ENCODE measurements at places on chromosomes 1 and 21.

DNA sequence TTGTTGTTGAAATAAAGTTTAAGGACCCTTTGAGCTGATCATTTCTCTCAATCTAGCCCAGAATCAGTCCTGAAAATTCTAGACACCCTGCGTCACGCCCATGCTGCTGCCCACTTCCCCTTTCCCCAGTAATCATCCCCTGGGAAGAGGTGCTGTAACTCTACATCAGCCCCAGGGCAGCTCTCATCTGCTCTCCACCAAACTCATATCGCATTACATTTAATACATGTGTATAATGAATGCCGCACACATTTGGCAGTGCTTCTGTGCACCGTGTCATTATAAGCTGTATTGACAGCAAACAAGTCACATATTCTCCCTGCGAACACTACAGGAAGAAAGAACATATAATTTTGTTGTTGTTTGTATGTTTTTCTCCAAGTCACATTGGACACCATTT is 539.7 kb upstream of the DAB1 start:
- DNase-seq = no peak

DNA sequence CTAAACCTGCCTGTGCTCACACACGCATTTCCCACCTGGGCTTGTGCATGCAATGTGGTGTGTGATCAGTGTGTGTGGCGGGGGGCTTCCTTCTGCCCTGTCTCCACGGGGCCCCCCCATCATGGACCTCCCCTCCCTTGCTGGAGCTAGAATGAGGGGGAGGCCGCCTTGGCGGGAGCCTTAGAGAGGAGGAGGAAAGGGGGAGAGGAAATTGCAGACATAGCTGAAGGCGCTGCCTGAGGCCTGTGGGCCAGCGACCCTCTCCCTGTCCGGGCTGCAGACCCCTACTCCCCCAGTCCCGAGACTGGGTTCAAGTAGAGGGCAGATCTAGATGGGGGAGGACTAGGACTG is 883 bp upstream of the EVA1B start:
- no peak for DNase-seq

DNA sequence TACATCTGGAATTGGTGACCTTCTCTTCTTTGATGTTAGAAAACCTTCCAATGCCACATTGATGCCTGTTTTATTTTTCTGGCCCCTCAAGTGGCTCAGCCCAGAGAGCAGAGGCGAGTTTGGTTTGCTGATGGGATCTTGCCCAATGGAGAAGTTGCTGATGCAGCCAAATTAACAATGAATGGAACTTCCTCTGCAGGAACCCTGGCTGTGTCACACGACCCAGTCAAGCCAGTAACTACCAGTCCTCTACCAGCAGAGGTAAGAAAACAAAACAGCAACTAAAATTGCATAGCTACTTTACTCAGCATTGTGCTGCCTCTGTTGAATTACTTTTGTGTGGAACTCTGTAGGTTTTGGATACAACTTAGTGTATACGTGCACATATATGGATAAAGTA is 97.6 kb downstream of the CC2D1B start:
- DNase-seq = no peak

- peak; percentile 55 for DNase-seq
Observed at GRCh38 chr1:233295237-233295974, at the start of gene PCNX2. TSS of gene PCNX2 (minus strand) at chr1:233295725. CDS start at chr1:233295478, 247 bp downstream.

DNA sequence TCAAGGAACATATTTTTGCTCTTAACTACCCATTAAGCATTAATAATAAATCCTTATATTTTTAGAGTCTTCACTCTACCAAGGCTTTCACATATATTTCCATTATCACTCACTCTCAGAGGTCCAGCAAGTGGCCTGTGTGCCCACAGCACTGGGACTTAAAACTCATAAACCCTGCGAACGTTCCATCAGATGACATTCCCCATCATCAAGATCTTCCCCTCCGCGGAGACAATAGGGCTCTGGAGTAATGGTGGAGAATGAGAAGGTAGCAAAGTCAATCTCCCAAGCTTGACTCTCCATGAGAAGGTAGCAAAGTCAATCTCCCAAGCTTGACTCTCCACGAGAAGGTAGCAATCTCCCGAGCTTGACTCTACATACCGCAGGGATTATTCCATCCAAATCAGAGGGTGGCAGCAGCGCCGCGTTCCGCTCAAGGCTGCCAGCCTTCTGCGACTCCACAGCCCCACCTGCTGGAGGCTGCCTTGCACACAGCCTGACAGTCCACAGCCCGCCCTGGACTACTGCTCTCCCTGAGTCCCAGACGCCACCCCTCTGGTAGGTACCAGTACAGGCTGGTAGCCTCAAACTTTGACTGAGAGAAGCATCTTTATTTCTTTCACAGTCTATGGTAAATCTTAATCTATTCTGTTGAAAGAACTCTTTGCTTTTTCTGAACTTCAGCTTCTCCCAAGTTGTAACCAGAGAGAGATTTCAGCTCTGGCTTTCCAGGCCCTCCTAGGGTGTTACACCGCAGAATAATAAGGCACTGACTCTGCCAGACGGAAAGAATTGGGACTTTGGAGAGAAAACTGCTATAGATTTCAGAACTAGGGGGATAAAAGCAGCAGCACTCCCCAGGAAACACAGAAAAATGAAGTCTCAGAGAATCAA is 26.4 kb upstream of the CTTNBP2NL start:
- peak; percentile 79 for DNase-seq

DNA sequence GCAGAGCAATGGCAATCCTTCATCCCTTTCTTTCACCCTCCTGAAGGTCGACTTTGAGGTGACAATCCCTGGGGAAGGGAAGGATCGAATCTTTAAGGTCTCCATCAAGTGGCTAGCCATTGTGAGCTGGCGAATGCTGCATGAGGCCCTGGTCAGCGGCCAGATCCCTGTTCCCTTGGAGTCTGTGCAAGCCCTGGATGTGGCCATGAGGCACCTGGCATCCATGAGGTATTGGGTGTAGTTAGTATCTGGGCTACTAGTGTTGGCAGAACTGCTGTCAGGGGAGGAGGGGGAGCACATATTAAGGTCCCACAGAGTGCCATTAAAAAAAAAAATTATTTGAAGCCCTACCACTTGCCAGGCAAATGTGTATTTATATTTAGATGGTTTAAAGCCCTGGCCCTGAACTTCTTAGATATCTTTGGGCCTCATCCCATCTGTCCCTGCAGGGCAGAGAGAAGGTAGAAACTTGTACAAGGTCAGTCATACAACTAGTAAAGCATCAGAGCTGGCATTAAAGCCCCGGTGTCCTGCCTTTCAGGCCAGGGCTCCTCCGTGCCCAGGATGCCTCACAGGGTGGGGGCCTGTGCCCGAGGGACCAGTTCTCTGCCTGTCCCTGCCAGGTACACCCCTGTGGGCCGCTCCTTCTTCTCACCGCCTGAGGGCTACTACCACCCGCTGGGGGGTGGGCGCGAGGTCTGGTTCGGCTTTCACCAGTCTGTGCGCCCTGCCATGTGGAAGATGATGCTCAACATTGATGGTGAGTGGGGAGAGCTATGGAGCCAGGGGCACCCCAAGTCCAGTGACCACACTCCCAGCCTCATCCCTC is 10.3 kb downstream of the AGO1 start:
- no peak for DNase-seq

DNA sequence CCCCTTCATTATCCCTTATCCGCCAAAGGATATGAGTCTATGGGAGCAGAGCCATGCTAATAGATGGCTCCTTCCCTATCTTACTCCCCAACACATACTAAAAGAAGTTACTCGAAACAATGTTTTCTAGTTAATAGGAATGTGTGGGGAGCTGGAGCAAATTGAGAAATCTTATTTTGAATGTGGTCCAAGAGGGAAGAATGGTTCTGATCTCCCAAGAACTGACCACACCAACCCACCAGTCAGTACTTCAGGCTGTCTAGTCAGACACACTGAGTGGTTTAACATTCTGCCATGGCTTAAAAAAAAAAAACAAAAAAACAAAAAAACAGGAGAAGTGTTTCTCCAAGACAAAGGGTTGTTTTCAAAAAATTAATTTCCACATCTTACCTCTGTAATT is 31.5 kb upstream of the DNASE2B start:
- no peak for DNase-seq

DNA sequence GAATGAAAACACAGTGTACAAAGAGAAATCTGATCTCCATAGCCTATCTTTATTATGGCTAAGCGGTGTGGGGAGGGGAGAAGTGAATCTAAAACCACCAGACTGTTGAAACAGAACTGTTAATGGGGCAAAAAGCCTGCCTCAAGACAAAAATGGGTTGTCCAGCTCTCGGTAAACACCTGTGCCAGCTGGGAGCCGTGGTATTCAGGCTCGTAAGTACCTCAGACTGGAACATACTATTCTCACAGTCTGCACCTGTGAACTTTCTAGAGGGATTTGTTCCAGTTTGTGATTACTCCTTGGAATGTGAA is 42.7 kb upstream of the ATP1A1 start:
- no peak for DNase-seq

DNA sequence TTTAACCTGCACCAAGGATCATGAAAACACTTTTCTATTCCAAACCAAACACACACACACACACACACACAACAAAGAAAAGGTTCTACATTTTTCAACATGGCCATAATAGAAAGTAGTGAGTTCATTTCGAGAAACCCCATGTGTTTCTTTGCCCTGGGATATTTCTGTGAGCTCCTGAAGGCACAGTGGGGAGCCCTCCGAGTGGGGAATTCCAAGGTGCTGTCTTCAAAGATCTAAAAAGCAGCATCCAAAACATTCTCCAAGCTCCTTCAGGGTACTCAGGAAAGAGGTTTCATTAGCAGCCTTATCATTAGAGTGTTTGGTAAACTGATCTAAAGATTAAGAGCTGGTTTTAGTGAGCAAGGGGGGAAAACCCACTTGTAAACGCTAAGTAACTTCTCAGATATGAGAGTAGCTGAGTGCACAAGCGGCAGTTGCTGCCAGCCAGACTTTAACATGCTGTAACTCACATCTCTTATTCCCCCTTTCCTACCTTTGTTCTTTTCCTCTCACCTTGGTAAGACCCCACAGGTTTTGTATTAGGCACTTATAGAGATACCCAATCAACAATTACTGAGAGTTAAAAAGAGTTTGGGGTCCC is 38.3 kb downstream of the ZC3H11B start:
- DNase-seq = no peak

- DNase-seq = no peak
Observed at GRCh38 chr1:160767395-160768294, 28.3 kb upstream of the LY9 start.

DNA sequence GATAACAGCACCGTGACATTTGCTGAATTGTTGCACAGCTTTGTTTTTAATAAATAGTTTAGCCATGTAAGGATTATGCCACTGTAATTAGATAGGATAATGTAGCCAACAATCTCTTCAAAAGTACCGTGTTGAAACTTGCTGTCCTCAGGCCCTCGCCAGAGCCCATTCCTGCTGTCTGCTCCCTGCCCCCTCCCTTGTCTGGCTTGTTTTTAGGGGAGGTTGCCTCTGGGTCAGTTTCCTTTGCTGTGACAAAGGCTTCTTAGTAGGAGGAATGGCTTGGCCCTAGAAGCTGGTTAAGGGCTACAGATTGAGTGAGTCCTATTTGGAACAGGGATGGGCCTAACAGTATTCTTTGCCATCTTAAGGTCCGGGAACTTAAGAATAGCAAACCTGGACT is 107.9 kb downstream of the LMO4 start:
- no peak for DNase-seq

DNA sequence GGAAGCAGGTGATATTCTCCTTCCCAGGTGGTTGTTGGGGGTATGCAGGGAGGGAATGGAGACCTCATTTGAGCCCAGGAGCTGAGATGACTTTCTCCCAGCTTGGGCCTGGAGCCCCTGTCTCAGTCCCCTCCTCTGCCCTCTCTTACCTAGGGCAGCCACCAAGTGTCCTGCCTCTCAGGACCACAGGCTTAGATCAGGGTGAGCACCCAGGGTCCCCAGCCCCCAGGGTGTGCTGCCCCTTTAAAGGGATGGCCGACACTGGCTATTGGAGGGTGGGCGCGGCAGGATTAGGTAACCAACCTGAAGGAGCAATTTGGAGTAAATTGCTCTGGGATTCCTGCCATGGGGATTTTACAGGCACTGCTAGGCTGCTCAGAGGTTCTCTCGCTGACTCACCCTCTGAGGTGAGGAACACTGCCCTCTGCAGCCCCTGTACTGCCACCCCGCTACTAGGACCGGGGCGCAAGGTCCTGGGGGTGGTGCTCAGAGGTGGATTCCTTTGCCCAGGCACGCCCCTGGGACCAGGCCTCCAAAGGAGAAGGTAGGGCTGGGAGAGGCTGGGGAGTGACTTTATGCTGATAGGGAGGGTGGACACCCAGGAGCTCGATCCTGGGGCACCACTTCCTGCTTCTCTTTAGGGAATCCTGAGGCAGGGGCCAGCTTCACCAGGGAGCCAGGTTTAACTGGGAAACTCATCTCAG is 1.5 kb downstream of the RPS6KA1 start:
- DNase-seq = no peak

GRCh38 chr1:228497206-228497605 is 10.0 kb downstream of the RNF187 start:
- DNase-seq = no peak

GRCh38 chr1:19149736-19150135 is 60.3 kb downstream of the UBR4 start:
- DNase-seq = no peak

DNA sequence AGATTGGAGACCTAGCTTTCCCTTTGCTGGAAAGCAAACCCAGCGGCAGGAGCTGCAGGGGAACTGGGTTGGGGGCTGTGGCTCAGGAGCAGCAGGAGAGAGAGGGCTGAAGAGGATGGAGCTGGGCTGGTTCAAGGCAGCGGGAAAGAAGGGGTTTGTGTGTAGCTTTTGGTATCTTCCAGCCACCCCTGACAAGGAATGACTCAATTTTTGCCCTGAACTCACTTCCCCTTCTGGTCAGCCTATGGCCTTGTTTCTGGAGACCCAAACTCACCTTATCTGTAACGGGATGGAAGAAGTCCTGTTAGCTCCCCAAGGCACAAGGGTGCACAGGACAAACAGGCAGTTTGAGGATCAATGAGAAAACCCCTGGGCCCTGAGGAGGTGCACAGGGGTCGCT is 13.1 kb downstream of the C1orf115 start:
- DNase-seq = no peak
